ENCODE measurements at places on chromosomes 12 and 14. TPM values are rescaled to one million over a fixed set of nuclear protein-coding genes. Genes with fewer than 3 reads are reported as not detected.

The FOXM1 gene
- 3.5 TPM for total RNA-seq

The LRFN5 gene
- total RNA-seq: 11.3 TPM

The PZP gene
- not detected for total RNA-seq

The TRPV4 gene
- 1.4 TPM for total RNA-seq

The SMCO2 gene
- total RNA-seq: 0.40 TPM
